Kidney (tissue), 22 donors: ENCODE measurements at places on chromosomes 1 and 21.

DNA sequence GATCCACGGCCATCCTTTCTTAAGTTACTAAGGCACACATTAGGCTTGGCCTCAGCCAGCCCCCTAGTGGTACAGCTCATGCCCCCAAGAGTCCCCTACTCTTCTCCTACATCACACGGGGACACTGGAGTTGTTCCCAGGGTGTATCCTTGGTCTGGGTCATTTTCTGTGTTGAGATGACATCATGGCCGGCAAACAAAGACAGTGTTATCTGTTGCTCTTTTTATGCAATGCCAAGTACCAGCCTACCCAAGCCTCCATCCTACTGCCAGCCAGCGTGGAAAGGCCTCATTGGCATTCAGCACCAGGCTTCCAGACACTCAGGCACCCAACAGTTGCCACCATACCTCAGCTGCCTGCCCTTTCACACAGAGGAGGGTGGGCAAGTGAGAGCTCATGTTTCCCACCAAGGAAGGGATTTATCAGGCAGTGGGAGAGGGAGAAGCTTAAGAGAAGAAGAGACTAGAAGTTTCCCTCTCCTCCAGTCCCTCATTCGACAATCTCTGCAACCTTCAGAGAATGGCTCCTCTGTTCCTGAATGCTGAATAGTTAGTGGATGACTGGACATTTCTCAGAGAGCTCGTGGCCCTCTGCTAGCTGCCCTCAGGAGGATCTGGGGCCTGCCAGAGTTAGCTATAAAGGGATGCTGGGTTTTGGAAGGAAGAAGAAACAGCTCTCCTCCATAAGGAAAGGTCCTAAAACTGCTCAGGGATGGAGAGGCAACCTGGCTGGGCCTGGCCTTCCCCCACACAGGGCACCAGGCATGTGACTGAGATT is 17.7 kb downstream of the CBR1 start:
- H3K4me3 ChIP-seq = no peak overlapping the region
- no peaks in the 10 kb centered on the region for H3K36me3 ChIP-seq
- H3K27ac ChIP-seq = no peak overlapping the region
- H3K4me1 ChIP-seq = no peaks in the 10 kb centered on the region
- no peak for DNase-seq

- DNase-seq = no peak
- no peak overlapping the region for H3K4me3 ChIP-seq
- H3K36me3 ChIP-seq = no peaks in the 10 kb centered on the region
- peaks cover 6% of the 10 kb centered on the region for H3K4me1 ChIP-seq
- no peaks in the 10 kb centered on the region for H3K27me3 ChIP-seq
Observed at GRCh38 chr1:234525099-234525799, 46.3 kb upstream of the TARBP1 start.

DNA sequence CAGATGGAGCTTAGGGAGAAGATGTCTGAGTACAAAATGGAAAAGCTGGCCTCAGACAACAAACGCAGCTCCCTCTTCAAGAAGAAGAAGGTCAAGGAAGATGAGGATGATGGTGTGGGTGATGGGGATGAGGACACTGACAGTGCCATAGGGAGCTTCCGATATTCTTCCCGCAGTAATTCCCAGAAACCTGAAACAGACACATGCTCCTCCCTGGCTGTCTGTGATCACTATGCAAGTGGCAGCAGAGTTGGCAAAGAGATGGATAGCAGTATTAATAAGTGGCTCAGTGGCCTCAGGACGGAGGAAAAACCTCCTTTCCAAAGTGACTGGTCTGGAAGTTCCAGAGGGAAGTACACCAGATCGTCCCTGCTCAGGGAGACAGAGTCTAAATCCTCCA is 33.8 kb downstream of the STYXL2 start:
- H3K27ac ChIP-seq = no peak overlapping the region
- H3K36me3 ChIP-seq = no peaks in the 10 kb centered on the region
- H3K4me1 ChIP-seq = no peaks in the 10 kb centered on the region
- no peaks in the 10 kb centered on the region for H3K27me3 ChIP-seq

- H3K36me3 ChIP-seq = no peaks in the 10 kb centered on the region
- peak overlapping the region; percentile 70 for H3K4me3 ChIP-seq
- H3K27ac ChIP-seq = peak overlapping the region; percentile 84
- H3K27me3 ChIP-seq = no peaks in the 10 kb centered on the region
Observed at GRCh38 chr1:20484519-20485462, 1.2 kb downstream of the CAMK2N1 start.

- H3K4me1 ChIP-seq = no peaks in the 10 kb centered on the region
- H3K4me3 ChIP-seq = no peak overlapping the region
- DNase-seq = no peak
Observed at GRCh38 chr1:163933437-163933836, 611.7 kb downstream of the NUF2 start.
